Suppressor macrophage treated with lipopolysaccharide for 4 hours (primary cell): ENCODE measurements at places on chromosomes 2 and 18.

GRCh38 chr2:150142561-150142960, 344.9 kb downstream of the RND3 start:
- DNase-seq: no peak

GRCh38 chr2:15938803-15939555, 1.4 kb upstream of the MYCN start:
- DNase-seq: no peak

DNA sequence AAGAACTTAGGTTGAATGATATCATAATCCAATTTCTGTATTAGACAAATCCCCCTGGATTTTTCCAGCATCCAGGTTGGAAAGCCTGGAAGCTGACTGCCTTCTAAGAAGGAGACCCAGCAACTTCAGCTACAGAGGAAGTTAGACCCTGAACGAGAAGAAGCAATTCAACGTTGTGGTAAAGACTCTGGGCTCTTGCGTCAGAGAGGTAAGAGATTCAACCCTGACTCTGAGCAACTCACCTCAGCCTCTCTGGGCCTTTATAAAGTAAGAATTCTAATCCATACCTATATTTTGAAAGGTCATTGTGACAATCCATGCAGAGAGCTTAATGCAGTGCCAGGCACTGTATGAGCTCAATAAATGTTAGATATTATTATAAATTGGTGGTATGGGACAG, 9.7 kb downstream of the E2F6 start:
- no peak for DNase-seq

DNA sequence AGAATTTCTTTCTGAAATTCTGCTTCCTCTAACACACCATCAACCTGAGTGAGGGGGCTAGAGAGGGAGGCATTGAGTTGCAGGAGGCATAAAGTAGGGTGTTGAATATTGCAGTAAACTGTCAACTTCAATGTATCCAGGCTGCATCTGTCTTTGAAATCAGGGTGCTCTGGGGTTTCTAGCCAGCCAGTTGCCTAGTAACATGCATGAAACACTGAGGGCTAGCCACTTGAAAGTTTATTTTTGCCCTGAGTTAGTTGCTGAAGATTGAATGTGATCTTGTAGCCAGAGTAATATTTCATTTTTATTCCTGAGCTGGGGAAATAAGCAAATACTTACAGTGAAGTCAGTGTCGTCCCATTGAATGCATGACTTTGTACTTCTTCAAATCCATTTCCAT, 41.9 kb downstream of the LHCGR start:
- DNase-seq: no peak

DNA sequence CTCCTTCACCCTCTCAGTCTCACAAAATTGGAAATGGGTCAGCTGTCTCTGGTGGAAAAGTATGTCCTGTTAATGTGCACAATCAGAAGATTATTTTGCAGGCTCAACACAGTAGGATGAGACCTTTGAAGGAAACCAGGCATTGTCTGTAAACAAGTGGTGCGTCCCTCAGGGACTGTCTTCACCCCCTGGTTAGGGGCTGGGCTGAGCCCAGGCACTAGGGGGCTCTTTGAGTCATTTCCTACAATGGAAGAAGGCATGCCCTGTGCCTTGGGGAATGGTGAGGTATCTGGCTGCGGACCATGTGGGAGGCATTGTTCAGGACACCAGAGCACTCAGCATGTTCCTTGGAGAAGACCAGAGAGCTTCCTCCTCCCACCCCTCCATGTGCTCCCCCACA, 26.8 kb downstream of the PKDCC start:
- DNase-seq: no peak

DNA sequence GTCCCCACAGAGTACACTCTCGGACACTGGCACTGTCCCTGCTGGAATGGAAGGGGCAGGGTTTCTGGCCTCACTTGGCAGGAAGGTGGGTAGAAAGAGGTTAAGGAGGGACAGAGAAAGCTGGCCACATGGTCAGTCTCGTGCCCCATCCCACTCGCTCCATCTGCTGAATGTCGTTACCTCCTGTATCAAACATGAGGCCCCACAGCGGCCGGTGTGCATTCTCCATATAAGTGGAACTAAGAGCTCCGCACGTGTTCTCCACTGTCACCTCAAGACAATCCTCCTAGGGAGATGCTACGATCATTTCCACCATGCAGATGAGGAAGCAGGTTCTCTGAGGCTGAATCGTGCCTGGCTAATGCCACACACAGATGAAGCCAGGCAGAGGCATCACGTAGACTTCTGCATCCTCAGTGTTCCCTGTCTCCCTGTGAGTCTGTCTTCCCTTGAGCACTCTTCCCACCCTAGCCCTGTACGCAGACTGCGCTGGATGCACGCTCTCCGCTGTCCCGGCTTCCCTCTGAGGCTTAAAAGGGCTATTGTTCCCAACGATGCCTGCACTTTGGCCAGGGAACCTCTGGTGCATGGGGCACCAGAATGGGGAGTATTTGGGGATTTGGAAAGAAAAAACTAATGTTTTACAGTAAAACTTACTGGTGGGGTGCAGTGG, 35.1 kb downstream of the MAL start:
- DNase-seq: no peak

DNA sequence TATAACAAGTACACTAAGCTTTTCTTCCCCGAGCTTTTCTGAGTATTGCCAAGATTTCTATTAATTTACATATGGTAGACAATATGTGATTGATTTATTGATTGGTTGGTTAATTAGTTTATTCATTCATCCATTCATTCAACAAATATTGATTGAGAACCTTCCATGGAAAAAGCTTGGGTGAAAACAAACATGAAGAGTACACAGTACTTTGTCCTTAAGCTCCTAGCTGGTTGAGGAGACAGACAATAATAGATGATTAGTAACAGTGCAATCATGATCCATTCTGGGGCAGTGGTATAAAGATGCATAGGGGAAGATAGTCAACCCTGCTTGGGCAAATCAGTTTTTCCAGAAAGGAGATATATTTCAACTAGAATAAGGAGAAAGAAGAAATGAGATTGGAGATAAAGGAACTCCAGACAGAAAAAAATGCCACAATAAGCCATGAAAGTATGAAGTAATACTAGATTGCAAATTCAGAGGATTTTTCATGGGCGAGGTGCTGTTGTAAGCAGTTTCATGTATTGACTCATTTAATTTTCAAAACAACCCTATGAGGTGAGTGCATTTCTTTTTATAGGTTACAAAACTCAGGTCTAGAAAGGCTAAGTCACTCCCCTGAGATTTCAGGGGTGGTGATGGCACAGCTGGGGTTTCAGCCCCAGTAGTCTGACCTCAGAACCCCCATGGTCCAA, 129.5 kb downstream of the RND3 start:
- peak; percentile 1 for DNase-seq

- DNase-seq: no peak
Measured at GRCh38 chr2:150484461-150485021, 2.9 kb downstream of the RND3 start.
